ENCODE measurements at places on chromosomes 3 and 15.
A peak's percentile ranks its signal among the peaks of the same experiment; 100 is the strongest.

DNA sequence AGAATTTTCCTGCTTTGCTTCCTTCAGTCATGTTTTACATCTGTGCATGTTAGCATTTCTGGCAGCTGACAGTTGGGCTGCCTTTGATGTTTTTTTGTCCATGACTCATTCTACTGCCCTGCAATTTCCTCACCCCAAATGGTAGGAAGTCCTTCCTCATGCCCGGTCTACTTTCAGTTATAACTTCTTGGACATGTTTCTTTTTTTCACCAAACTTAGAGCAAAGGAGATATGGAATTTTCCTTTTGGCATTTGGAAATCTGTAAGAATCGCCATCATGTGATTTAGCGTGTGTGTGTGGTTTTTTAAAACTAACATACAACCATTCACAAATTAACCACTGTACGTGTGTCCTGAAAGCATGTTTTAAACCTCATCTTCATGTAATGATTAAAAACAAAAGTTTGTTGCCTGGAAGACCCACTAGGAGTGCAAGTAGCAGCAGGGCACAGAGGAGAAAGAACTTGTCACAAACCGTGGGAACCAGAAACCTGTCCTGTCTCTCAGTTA, 430.7 kb upstream of the CFAP20DC start:
- no peak for DNase-seq

- no peak for DNase-seq
Observed at GRCh38 chr3:21505711-21506460, 245.1 kb downstream of the ZNF385D start.

- DNase-seq: no peak
Observed at GRCh38 chr15:80386151-80386550, 18.0 kb upstream of the ARNT2 start.

- no peak for DNase-seq
Observed at GRCh38 chr3:111080413-111080812, 8.8 kb downstream of the NECTIN3 start.

DNA sequence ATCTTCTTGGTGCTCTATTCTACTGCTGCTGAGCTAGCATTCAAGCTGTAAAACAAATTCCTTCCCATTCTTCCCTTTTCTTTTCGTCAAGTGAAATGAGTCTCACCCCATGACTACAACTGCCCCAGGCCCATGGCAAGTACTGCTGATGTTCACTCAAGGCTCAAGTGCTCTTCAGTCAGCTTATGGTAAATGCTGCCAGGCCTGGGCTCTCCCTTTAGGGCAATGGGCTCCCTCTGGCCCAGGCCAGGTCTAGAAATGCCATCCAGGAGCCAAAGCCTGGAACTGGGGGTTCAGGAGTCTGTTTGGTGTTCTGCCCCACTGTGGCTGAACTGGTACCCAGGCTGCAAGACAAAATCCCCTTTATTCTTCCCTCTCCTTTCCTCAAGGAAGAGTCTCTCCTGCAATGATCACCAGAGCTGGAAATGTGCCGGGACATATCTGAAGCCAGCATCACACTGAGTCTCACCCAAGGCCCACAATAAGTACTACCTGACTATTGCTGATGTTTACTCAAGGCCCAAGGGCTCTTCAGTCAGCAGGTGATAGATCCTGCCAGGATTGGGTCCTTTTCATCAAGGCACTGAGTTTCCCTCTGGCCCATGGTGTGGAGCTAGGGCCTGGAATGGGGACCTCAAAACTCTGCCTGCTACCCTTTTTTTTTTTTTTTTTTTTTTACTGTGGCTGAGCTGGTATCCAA, 205.0 kb upstream of the STAC start:
- no peak for DNase-seq

DNA sequence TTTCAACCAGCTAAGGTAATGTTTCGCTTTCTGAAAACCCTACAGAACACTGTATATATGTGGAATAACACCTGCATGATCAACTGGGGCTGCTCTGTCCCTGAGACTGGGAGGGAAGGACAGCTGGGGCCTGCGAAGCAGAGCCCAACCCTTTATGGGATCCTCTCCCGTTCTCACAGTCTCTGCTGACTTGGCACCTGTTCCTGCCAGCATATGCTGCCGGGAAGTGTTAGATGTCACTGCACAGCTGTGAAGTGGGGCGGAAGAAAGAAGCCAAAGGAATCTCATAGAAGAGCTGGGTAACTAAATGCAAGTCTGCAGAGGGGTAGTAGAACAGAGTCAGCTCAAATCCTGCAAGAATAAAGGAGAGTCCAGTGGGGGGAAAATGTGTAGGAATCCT, 29.6 kb downstream of the LRRC3B start:
- DNase-seq: no peak

GRCh38 chr3:144129536-144130214, 158.1 kb downstream of the DIPK2A start:
- no peak for DNase-seq

GRCh38 chr3:179563271-179563783, 601 bp downstream of the ACTL6A start:
- peak; percentile 49 for DNase-seq

DNA sequence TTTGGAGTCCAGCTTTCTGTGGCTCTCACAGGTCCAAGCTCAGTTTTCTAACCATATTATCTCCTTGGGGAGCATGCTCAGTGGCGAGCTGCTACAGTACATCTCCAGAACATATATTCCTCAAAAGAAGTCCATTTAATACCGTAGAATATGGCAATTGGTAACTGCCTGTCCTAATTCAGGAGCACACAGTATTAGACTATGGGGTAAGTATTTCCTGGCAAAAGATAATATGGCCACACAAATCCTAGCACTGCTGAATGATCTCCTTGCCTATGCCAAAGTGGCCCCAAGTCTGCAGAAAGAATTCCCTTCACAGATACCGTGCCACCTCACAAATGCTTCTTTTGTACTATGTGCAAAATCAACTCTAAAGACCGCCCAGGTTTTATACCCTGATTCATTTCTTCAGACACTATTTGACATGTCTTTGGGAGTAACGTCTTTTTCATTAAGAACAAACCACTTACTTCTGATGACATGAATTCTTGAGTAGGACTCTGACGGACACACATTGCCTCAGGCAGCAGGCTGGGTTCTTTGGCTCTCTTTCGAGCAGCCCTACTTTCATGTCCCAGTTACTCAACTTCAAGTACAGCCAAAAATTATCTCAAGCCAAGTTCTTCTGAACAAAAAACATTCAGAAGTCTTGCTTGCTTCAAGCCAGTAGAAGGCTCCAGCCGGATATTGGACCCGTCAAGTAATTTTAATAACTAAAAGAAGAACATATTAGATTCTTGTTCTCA, 368.3 kb upstream of the DCBLD2 start:
- DNase-seq: no peak

GRCh38 chr3:61828880-61829721, 267.7 kb downstream of the PTPRG start:
- DNase-seq: no peak

GRCh38 chr15:94164971-94165370, 66.4 kb upstream of the MCTP2 start:
- DNase-seq: no peak

- DNase-seq: no peak
Observed at GRCh38 chr3:42421818-42422796, 11.7 kb upstream of the LYZL4 start.

All from effector memory CD8-positive, alpha-beta T cell (primary cell).